ENCODE measurements at places on chromosomes 2 and 18.

- DNase-seq: no peak
These were observed 14.4 kb upstream of the VRK2 start for GRCh38 chr2:58032016-58032763.

GRCh38 chr2:205967391-205968075 is 118.4 kb downstream of the INO80D start:
- DNase-seq: no peak

GRCh38 chr2:18444806-18445205 is 115.6 kb downstream of the RDH14 start:
- no peak for DNase-seq

GRCh38 chr18:51340332-51340731 is 142.9 kb upstream of the MEX3C start:
- DNase-seq: no peak

DNA sequence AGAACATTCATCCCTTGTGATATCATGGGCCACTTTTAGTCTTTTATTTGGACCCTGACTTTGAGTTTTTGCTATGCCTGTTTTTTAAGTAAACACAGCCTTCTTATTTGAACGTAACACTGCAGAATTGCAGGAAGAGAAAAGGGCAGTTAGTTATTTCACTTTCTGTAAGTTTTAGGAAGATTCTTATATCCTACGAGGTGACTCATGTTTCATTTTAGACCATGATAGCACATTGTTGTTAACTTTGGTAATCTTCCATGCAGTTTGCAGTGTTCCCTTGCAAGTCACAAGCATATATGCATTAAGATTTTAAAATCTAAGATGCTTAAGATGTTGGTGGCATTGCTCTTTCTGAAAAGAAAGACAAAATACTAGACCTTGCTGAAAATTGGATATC is 128.6 kb upstream of the EPC2 start:
- no peak for DNase-seq

GRCh38 chr2:23661276-23662050 is 265.5 kb downstream of the ATAD2B start:
- no peak for DNase-seq

DNA sequence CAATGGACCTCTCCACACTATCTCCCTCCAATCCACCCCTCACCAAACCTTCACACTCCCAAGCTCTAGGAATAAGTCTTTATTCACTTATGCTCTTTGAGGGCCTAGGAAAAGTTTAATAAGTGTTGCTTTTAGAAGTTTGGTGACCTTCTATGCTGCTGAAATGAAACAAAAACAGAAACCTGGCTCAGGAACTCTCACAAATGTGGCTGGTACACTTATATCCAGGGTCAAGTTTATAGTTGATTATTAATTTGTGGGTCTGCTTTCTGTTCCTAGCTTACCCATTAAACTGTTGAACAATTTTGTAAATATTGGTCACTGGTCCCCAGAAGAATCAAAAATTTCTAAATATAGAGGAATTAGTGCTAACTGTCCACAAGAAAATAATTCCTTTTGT is 14.2 kb upstream of the ANKRD44 start:
- no peak for DNase-seq

- DNase-seq: no peak
These were observed 211.4 kb upstream of the CCDC150 start for GRCh38 chr2:196427986-196428634.

GRCh38 chr18:55794288-55795052 is 206.5 kb upstream of the TCF4 start:
- no peak for DNase-seq

GRCh38 chr2:125185691-125186270 is 1160.7 kb downstream of the CNTNAP5 start:
- DNase-seq: no peak

GRCh38 chr2:52220393-52220792 is 1188.5 kb upstream of the NRXN1 start:
- DNase-seq: no peak

All from T-helper 17 cell (primary cell).